ENCODE measurements at places on chromosomes 11 and 22.

DNA sequence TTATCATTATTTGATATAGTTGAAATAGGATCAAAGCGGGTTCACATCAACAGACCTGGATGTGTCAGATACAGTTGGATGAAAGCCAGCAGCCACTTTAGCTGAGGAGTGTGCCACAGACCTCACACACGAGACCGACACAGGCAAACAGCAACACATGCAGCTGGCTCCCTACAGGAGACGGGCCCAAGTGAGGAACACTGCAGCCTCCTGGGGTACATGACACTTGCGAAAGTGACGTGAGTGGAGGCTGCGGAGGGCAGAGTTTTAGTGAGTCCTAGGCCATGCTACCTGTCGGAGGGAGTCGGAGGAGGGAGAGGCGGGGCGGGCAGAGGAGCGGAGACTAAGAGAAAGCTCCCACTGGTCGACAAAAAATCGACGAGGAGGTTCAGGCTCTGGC is 100.9 kb upstream of the BID start:
- no peaks in the 10 kb centered on the region for H3K4me1 ChIP-seq
- no peak overlapping the region for H3K27ac ChIP-seq
- H3K4me3 ChIP-seq = no peak overlapping the region

GRCh38 chr22:17400305-17400704 is 31.0 kb downstream of the CECR2 start:
- H3K27me3 ChIP-seq = no peaks in the 10 kb centered on the region
- H3K27ac ChIP-seq = no peak overlapping the region
- no peaks in the 10 kb centered on the region for H3K4me1 ChIP-seq
- DNase-seq = no peak

- H3K4me3 ChIP-seq = no peak overlapping the region
- H3K36me3 ChIP-seq = no peaks in the 10 kb centered on the region
- H3K27me3 ChIP-seq = no peaks in the 10 kb centered on the region
- no peak for DNase-seq
- no peak overlapping the region for H3K27ac ChIP-seq
Observed at GRCh38 chr11:844693-845644, 2.3 kb downstream of the TSPAN4 start.

DNA sequence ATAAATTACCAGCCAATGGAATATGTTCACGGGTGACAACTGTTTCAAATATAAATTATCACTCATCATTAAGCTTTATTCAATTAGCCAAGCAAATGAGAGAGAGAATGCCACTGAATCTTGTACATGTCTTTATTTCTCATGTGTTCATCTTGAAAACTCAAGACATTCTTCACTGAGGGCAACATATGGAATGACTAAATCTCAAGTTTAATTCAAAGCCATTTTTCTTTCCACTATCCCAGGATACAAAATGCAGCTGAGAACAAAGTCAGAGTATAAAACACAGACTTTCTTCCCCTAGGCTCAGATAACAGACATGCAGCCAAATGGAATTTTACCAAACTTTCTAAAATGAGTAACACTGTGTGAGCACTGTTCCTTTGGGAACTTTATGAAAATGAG is 12.1 kb upstream of the BBOX1 start:
- H3K27me3 ChIP-seq = no peaks in the 10 kb centered on the region
- DNase-seq = no peak

- no peaks in the 10 kb centered on the region for H3K4me1 ChIP-seq
- no peak for DNase-seq
- H3K36me3 ChIP-seq = no peaks in the 10 kb centered on the region
- no peak overlapping the region for H3K4me3 ChIP-seq
- no peak overlapping the region for H3K27ac ChIP-seq
- H3K27me3 ChIP-seq = peaks cover 15% of the 10 kb centered on the region
Observed at GRCh38 chr11:127844876-127845275, 742.5 kb downstream of the ETS1 start.

- H3K36me3 ChIP-seq = peaks cover 29% of the 10 kb centered on the region
- DNase-seq = no peak
- H3K27ac ChIP-seq = no peak overlapping the region
- peaks cover 5% of the 10 kb centered on the region for H3K4me1 ChIP-seq
- no peak overlapping the region for H3K4me3 ChIP-seq
Observed at GRCh38 chr11:44207292-44207691, 102.6 kb downstream of the ALX4 start.

DNA sequence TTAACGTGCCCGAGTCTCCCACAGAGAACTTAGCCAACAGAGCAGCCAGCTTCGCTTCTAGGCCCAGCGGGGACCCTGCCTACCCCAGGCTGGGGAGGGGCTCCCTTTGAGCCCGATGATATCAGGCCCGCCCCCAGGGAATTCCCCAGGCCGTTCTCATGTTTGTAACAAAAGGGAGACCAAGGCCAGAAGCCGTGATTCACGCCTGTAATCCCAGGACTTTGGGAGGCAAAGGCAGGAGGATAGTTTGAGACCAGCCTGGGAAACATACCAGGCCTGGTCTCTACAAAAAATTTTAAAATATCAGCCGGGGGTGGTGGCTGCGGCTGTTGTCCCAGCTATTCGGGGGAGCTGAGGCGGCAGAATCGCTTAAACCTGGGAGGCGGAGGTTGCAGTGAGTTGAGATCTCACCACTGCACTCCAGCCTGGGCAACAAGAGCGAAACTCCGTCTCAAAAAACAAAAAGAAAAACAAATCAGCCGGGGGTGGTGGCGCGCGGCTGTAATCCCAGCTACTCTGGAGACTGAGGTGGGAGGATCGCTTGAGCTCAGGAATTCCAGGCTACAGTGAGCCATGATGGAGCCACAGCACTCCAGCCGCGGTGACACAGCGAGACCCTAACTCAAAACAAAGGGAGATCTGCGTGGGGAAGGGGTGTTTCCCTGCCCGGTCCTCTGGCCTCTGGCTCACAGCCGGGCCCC is 1.7 kb downstream of the DRD4 start:
- DNase-seq = no peak
- peaks cover 20% of the 10 kb centered on the region for H3K27me3 ChIP-seq
- no peak overlapping the region for H3K4me3 ChIP-seq
- no peaks in the 10 kb centered on the region for H3K4me1 ChIP-seq
- no peak overlapping the region for H3K27ac ChIP-seq
- no peaks in the 10 kb centered on the region for H3K36me3 ChIP-seq

GRCh38 chr11:68950270-68950669 is 30.5 kb downstream of the MRGPRD start:
- H3K4me3 ChIP-seq = no peak overlapping the region
- H3K27me3 ChIP-seq = no peaks in the 10 kb centered on the region
- H3K27ac ChIP-seq = no peak overlapping the region

GRCh38 chr11:78453140-78453935 is 35.7 kb upstream of the GAB2 start:
- H3K36me3 ChIP-seq = no peaks in the 10 kb centered on the region
- H3K27ac ChIP-seq = no peak overlapping the region
- no peak overlapping the region for H3K4me3 ChIP-seq
- DNase-seq = no peak
